ENCODE measurements at places on chromosomes 2 and 18.

- no peak for DNase-seq
Measured at GRCh38 chr2:172996387-172996961, 79.2 kb upstream of the MAP3K20 start.

DNA sequence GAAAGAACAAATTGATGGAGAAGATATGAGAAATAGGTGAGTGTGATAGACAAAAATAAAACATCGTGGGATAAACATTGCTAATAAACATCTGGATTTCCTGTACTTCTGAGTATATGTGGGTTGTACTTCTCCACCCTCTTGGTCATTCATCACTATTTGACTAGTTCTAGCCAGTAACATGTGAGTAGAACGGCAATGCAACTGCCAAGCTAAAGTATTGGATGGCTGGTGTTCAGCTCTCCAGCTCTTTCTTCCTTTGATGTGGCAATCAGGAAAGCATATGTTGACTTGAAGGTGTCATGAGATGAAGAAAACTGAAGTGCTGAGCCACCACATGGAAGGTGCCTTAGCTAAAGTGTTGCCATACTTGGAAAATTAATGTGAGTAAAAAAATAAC, 144.9 kb downstream of the SCG2 start:
- no peak for DNase-seq

GRCh38 chr18:55284614-55285013, 303.4 kb downstream of the TCF4 start:
- DNase-seq = no peak

- DNase-seq = no peak
Measured at GRCh38 chr18:51751901-51752300, 554.4 kb upstream of the MEX3C start.

DNA sequence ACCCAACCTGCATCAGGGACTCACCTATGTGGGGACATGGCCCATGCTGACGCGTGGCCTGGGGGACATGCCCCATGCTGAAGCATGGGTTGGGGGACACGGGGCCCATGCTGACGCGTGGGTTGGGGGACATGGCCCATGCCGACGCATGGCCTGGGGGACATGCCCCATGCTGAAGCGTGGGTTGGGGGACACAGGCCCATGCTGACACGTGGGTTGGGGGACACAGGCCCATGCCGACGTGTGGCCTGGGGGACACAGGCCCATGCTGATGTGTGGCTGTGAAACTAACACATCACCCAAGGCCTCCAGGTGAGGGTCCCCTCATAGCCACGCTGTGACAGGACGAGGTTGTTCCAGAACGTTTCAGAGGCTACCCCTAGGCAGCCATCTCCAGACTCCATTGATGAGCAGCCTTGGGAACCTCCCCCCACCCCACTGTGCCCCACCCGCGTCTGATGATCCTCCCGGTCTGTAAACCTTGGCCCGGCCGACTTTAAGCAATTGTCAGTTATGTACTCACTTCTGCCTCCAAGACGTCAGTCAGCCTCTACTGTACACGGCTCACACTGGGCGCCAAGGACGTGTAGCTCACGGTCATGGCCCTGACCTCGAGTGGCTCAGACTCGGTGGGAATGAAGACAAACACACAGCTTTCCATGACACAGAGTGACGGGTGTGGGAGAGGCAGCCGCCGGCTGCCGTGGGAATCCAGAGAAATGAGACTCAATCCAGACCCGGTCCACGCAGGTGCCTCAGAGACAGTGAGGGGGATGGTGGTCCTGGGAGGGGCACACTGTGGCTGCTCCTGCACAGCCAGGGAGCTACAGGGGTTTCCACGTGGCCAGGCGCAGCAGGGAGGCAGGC, 50.2 kb upstream of the SLC66A3 start:
- no peak for DNase-seq

DNA sequence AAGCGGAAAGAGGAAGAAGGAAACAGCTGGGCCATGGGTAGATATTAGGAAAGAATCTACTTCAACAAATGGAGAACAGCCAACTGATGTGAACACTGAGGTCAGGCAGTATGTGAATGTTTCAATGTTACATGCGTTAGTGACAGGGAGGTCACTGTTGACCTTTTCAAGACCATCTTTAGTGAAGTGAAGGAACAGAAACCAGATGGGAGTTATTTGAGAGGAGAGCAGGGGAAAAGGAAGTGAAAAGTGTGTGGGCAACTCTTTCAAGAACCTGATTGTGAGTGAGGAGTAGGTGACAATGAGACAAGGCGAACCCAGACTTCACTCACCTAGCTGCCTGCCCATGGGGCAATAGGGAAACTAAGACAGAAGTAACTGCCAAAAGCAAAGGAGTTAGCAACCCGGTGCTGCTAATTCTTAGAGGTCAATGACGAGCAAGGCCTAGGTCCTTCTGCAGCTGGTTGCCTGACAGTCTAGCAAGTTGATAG, 67.0 kb downstream of the SP3 start:
- DNase-seq = no peak

GRCh38 chr2:187547353-187547979, 6.8 kb downstream of the TFPI start:
- no peak for DNase-seq

GRCh38 chr18:23182606-23183005, 47.3 kb downstream of the CABLES1 start:
- DNase-seq = no peak

DNA sequence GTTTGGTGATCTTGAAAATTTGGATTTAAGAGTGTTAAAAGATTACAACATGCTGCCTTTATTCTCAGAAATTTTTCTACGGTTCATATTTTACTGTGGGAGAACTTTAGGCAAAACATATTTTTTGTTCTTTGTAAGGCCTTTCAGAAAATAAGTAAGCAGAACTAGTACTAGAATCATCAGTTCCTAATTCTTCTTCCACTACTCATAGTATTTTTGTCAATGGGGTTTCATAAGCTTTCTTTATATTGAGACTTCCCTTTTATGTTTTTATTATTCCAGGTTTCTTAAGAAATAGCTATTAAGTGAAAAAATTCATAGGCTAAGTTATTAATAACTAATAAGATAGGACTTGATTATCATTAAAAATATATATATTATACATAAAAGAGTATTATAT, 12.4 kb downstream of the UGGT1 start:
- no peak for DNase-seq

GRCh38 chr2:197993363-197993762, 189.0 kb downstream of the PLCL1 start:
- DNase-seq = no peak

DNA sequence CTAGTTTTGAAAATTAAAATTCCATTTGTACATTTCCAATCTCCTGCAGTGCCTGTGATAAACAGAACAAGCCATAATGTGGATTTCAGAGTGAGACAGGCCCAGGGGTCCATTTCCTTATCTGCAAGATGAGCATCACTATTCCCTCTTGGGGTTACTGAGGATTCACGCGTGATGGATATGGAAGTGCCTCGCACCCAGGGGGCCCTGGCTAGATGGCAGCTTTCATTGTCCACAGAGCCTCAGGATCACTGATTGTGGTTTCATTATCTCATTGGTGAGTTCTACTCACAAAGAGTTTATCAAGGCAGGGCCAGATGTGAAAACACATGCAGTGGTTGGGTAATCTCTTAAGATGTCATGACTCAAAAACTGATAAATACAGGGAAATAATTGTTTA, 11.6 kb downstream of the CNGA3 start:
- DNase-seq = no peak

DNA sequence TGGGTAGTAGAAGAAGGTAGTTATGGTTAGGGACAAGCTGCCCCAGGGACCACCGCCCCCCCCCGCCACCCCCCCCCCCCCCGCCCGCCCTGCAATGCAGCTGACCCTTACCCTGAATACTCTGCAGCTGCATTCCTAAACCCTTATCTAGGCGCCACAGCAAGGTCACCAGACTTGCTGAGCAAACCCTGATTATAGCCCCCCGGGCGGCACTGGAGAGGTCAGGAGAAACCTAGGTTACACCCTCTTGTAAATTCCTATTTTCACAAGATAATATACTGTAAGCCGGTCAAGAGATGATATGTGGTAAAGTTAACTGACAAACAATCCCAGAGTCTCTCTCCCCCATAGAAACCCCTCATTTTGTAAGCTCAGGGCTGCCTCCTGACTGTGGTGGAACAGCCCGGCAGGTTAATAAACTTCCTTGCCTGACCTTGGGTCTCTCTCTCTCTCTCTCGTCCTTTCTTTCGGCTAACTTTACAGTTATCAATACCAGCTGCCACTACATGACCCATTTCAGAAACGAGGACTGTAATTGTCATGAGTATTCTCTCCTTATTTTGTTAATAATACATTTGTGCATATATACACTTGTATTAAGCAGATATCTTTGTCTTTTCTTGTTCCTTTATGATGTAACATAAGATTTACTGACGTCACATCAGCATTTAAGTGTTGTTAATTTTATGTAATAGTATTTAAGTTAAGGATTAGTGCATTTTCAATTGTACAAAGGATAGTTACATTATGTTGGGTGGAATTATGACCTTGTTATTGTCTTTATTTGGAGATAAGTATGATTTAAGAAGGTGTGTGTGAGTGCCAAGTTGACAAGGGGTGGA, 22.8 kb upstream of the SMAD4 start:
- no peak for DNase-seq

- DNase-seq = no peak
Measured at GRCh38 chr2:212328712-212329496, 209.7 kb downstream of the ERBB4 start.

GRCh38 chr2:216594081-216594480, 39.1 kb upstream of the IGFBP2 start:
- DNase-seq = no peak

GRCh38 chr2:134446383-134447017, 192.6 kb downstream of the MGAT5 start:
- no peak for DNase-seq

GRCh38 chr2:42296226-42296625, 64.8 kb downstream of the COX7A2L start:
- no peak for DNase-seq

DNA sequence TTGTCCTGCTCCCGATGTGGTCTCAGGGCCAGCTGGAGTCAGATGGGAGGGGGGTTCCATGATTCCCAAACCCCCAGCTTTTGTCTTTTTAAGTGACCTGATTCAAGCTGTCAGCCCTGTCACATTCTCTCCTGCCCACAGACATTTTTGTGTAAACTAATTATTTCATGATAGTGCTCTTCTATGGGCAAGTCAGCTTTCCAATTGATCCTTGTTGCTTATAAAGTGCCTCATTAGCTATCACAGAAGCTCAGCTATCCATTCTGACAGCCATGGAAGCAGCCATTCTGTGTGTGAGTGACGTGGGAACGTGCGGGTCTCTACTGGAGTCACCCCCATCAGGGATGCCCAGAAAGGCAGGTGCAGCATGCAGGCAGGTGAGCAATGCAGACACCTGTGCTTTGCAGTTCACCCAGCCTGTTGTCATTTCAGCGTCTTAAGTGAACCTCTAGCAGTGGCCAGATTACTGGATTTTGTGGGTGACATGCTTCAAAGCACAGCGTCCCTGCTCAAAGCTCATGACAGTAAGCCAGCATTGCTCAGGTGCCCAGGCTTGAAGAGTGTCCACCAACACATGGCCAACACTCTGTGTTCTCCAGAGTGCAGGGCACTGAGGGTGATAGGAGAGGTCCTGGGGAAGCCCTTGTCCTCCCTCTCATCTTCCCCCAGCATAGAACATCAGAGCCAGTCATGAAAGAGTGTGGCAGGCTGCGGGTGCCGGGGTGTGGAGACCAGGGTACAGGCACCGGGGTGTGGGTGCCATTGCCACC, 162.1 kb upstream of the SH3BP4 start:
- no peak for DNase-seq

DNA sequence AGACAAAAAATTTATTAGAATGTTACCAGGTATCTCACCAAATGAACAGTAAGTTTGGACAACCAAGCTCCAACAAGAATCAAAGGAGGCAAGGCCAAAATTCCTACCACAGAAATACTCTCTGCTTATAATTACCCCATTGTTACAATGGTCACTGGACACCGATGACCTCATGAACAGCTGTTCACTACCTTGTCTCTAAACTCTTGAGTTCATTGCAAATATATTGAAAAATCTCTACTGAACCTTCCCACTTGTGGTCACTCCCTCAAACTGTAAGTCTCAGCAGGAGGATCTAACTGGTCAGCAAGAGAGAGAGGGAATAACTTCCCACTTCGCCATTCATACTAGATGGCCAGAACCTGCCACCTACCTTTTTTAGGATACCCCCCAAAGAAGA, 50.0 kb downstream of the ERBB4 start:
- no peak for DNase-seq

- DNase-seq = no peak
Measured at GRCh38 chr2:209451209-209451834, 27.5 kb downstream of the MAP2 start.

Data from CD4-positive, alpha-beta T cell treated with Interleukin-1 beta for 1 hour (primary cell).